H4 (cell line): ENCODE measurements at places on chromosomes 7 and 10. TPM values are rescaled to one million over a fixed set of nuclear protein-coding genes. Genes with fewer than 3 reads are reported as not detected.

Gene ITIH2
- not detected in 2 replicates for total RNA-seq

- DNase-seq, result no peak
Measured at GRCh38 chr10:70884741-70885140, 3.6 kb downstream of the PCBD1 start.

DNA sequence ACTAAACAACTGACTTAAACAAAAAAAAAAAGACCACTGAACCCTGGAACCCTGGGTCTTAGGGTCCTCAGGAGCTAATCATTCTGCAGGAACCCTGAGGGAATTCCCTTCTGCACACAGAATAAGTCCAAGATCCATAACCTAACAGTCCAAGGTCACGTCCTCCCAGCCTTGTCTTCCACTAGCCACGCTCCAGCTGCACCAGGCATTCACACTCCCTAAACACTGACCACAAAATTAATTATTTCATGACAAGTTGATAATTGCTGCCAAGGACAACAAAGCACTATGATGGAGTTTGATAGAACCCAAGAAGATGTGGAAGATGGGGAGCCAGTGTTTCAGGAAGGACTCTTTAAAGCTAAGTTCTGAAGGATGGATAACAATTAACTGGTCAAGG is 130.6 kb downstream of the SH3PXD2A start:
- DNase-seq, result no peak

GRCh38 chr7:116283595-116284204 is 73.4 kb downstream of the TES start:
- DNase-seq, result no peak

- DNase-seq, result peak; percentile 97
Measured at GRCh38 chr7:135856356-135857144, 107.9 kb upstream of the FAM180A start.

- peak; percentile 64 for DNase-seq
Measured at GRCh38 chr10:89158446-89158845, 48.7 kb downstream of the CH25H start.

GRCh38 chr7:44963364-44964290 is 15.2 kb downstream of the MYO1G start:
- DNase-seq, result no peak

DNA sequence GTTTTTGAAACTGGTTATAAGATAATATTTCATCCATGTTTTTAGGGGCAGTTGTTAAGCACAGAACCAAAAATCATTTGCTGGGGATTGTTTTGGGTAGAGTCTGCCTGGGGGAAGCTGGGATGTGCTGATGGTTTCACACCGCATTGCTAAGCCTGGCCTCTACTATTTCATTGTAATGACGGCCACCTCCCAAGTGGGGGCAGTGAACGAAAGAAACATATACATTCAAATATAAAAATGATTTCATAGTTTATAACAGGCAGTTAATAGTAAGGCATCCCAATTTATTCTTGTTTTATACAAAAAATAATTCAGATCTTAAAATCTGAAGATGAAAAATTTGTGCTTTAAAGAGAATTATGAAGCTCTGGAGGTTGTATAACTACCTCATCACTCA is 750.8 kb downstream of the REEP3 start:
- no peak for DNase-seq

GRCh38 chr7:43872406-43873110 is 3.2 kb upstream of the MRPS24 start:
- DNase-seq, result peak; percentile 89

GRCh38 chr7:44608916-44609648 is 2.7 kb downstream of the OGDH start:
- no peak for DNase-seq
